Stimulated activated CD8-positive, alpha-beta memory T cell treated with anti-CD3 and anti-CD28 coated beads, Interleukin-2, amount 100 ng/mL, for 1 hour (primary cell): ENCODE measurements at places on chromosomes 5 and 9.
A peak's percentile ranks its signal among the peaks of the same experiment; 100 is the strongest.

DNA sequence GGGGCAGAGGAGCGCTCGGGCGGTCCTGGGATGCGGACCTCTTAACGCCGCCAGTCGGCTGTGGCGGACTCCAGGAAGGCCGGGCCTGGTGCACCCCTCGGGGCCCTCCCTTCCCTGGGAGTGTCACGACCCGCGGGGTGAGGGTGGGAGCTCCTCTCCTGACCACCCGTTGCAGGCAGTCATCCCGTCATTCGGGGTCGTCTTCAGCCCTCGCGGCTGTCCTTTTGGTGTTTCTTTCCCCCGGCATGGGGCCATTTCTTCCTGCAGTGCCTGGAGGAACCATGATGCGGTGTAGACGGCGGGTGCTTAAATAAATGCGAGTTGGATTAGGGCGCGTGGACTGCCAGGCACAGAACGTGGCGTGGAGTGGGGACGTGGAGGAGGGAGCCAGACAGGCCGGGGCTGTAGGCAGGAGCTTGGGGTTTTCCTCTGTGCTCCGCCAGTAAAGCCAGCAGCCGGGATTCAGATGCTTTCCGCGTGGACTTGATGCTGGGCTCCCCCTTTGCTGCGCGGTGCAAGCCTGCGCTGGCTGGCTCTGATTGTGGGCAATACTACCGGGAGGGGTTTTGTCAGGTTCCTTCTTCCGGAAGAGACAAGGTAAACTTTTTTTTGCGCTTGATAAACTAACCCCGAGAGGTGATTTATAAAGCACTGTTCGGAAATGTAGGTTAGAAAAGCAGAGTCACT is 868 bp downstream of the KDM4C start:
- peak; percentile 27 for DNase-seq

DNA sequence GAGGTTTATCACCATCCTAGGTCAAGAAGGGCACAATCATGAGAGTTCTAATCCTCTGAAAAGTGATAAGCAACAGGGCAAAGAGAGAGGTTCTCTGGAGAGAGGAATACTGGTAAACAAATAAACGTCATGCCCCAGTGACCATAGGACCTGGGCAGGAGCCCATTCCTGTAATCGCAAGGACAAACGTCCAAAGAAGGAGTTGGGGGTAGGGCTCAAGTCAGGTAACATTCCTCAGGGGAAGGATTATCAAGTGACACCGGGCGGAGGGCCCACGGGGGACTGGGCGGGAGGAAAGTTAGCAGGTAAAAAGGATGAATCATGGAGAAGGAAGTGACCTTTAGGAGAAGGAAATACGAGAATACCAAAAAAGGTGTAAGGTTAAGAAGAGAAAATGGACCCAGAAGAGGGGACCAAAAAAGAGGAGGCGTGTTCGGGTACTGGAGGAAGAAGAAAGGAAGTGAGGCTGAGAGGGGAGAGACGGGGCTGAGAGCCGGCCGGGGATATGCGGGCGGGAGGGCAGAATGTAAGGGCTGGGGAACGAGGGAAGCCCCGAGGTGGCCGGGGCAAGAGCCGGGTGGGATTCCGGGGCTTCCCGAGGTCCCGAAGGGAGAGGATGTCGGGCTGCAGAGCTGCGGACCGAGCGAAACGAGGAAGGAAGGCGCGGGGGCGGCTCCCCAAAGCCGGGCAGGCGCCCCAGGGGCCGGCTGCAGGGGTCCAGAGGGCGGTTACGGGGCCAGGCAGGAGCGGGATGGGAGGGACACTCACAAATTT is 583 bp downstream of the DIAPH1 start:
- DNase-seq: no peak

DNA sequence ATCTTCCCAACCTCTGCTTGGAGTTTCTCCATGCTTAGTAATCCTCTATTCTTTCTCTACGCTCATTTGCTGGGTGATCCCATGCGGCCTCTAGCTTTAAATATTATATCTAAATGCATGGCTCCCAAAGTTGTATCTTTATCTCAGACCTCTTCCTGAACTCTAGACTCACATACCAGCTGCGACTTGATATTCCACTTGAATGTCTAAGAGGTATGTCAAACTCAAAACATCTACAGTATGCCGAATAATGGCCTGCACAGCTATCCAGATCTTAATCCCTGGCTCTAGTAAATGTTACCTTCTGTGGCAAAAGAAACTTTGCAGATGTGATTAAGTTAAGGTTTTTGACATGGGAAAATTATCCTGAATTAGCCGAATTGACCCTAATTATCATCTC is 179.2 kb downstream of the TTC39B start:
- no peak for DNase-seq

GRCh38 chr9:130501639-130502038 is 56.9 kb downstream of the ASS1 start:
- DNase-seq: no peak

- no peak for DNase-seq
Measured at GRCh38 chr9:16833296-16833835, 37.1 kb downstream of the BNC2 start.

DNA sequence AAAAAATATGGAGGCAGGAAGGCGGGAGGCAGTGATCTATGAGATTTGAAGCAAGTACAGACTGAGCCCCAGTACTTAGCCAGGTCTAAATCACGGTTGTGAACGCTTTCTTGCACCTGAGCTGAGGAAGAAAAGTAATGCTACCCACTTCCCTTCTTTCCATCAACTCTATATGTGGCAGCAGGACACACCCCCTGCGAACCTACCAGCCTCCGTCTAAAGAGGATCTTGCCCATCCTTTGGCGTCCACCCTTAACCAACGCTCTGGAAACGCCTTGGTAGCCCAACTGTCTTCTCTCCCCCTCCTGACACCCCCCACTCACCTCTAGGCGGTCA is 545 bp downstream of the HMGCS1 start:
- DNase-seq: no peak

- DNase-seq: no peak
Measured at GRCh38 chr9:94139672-94140417, 55.6 kb downstream of the PTPDC1 start.

GRCh38 chr9:114690308-114690707 is 8.3 kb upstream of the TEX48 start:
- DNase-seq: no peak

DNA sequence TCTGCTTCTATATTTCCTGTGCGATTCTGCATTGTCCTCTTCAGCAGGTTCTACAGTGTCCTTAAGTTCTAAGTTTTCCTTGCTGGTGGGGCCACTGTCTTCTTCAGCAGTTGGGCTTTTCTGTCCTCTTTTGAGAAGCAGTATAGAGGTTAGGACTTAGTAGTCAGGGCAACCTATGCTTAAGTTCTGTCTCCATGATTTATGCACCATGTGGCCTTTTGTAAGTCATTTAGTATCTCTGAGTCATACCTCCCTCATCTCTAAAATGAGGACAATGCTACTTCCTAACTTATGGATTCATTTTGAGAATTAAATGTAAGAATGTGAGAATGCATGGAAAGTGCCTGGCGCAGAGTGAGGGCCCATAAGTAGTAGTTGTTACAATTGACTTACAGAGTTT is 46.8 kb downstream of the GRIN3A start:
- DNase-seq: no peak

DNA sequence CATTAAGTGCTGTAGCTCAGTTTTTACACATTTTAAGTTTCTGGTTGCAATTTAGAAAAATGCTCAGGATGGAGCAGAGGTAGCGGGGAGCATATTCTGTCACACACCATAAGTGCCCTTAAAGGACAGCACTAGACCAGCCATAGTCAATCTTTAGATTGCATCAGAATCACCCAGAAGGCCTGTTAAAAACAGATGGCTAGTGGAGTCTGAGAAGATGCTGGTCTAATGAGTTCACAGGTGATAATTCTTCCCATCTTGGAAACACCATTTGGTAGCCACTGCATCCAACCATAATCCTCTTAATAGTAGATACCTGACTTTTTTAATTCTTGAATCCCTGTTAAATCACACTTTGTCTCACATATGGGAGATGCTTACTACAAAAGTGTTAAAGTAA is 113.2 kb downstream of the CDH18 start:
- DNase-seq: no peak

DNA sequence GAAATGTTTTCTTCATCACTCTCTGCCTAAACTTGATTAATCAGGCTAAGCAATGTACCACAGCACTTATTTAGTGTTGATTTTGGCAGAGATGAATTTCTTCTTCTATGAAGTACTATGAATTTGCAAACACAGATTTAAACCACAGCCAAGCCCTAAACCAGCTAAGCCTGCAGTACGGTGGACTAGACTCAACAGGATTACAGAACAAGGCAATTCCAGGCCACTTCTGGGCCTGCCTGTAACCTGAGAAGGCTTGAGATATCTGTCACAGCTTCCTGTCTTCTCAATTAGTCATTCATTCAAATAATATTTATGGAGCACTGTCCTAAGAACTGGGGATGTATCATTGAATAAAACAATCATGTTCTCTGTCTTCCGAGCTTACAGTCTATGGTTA is 32.4 kb upstream of the CAST start:
- no peak for DNase-seq
